ENCODE measurements at places on chromosomes 6 and 20.

DNA sequence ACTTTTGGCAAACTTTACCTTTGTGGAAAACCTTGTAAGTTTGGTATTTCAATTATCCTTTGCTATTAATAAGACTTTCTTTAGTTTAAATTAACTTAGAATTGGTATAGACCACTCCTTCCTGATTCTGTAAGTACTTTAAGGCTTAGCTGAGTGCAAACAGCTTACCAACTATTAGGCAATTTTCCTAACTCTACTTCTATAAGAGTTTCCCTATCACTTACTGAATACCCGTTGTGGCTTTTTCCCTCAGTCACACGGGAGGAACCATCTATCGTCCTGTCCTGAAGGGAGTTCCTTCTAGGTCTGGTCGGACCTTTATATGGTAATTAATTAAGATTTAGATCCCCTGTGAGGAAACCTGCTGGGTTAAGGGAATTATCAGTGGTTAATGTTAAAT is 9.6 kb downstream of the SLC35A1 start:
- no peak for DNase-seq

- no peak for DNase-seq
Observed at GRCh38 chr6:16849988-16850680, 88.9 kb upstream of the ATXN1 start.

DNA sequence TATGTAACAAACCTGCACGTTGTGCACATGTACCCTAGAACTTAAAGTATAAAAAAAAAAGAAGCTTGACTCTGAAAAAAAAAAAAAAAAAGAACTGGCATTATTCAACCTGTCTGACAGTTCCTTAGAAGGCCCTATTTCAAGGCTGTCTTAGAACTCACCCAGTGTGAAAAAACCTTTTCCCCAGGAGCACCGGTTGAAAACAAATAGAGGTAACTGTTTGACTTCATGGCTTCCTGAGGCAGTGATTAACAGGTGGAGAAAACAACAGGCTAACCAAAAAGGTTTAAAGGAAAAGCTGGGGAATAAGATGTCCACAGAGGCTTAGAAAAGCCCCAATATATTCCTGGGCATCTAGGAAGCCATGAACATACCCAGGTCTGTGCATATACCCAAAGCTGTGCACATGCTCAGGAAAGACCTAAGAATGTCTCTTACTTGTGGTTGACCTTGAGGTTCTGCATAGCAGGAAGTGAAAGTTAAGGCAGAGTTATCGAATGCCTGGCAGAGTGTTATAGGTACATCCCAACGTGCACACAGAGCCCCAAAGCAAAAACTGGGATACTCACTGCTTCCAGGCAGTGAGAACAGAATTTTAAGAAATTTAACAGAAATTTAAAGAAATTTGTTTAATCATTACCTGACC is 7.0 kb downstream of the UQCC1 start:
- no peak for DNase-seq

DNA sequence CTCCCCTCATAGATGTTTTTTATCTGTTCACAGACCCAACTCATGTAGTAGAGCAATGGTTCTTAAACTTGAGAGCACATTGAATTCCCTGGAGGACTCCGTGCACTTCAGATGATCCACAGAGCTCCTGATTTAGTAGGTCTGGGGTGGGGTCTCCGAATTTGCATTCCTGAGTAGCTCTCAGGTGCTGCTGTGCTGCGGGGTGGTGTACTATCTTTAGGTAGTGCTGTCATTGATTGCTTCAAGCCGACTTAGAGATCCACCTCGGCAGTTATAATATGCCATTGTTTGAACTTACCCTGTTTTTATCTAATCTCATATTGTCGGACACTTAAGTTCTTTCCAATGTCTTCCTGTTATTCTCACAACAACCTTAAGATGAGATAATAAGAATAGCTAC is 45.0 kb downstream of the BMP2 start:
- DNase-seq: no peak

GRCh38 chr6:3794092-3794491 is 42.6 kb upstream of the PXDC1 start:
- DNase-seq: no peak

- no peak for DNase-seq
Observed at GRCh38 chr6:107660839-107661238, 163.3 kb downstream of the SCML4 start.

GRCh38 chr20:45097485-45098102 is 3.3 kb downstream of the KCNS1 start:
- DNase-seq: peak; percentile 52

DNA sequence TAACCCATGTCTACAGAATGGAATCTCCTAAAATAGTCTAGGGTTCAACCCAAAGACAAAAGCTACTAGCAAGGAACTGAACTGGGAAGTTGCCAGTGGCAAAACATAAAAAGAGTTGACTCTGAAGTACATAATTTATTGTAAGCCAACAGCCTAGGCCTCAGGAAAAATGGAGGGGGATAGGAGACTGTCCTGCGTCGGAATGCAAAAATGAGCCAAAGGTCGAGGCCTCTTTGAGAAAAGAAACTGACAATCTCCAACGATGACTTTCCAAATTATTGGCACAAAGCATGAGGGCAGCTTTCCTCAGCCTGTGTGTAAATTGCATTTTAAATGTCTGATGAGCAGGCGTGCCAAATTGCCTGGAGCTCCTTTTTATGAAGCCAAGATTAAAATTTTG is 2.1 kb downstream of the COL12A1 start:
- DNase-seq: peak; percentile 72
